ENCODE measurements at places on chromosomes 2 and 18. TPM values are rescaled to one million over a fixed set of nuclear protein-coding genes. Genes with fewer than 3 reads are reported as not detected.

The CHCHD5 gene
- total RNA-seq: 16.1 TPM

The C2orf68 gene
- total RNA-seq: 15.8 TPM

GRCh38 chr2:70664525-70664924 lies 103.5 kb downstream of the ADD2 start:
- DNase-seq: no peak

GRCh38 chr2:191980483-191980882 lies 133.6 kb upstream of the CAVIN2 start:
- no peak for DNase-seq

All from suprapubic skin (tissue), 4 donors.